CD4-positive, CD25-positive, alpha-beta regulatory T cell (primary cell): ENCODE measurements at places on chromosomes 3 and 15. TPM values are rescaled to one million over a fixed set of nuclear protein-coding genes. Genes with fewer than 3 reads are reported as not detected.

DNA sequence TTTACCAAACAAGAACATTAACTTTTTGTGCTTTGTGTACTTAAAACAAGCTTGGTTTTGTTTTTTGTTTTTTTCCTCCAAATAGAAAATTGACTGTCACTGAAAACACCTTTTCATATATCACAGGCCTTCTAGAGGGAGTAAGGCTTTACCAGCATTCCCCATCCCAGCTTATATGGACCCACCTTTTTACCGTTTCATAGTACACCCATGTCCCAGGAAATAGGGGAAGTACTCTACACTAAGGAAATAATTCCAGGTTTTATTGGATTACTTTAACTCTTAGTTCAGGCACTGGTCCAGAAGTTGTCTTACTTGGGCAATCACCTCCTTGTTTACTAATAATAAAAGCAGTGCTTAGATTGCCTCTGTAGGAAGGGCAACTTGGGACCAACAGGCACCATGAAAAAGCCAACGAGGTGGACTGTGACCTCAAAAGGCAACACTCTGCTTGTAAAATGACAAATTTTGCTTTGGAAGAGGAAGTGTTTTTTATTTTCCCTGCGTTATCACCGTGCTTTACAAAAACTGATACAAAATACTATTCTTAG is 26.2 kb downstream of the HMG20A start:
- no peak for DNase-seq

GRCh38 chr15:50907601-50908208 is 778 bp upstream of the AP4E1 start:
- peak; percentile 27 for DNase-seq

ZIC1 gene
- not detected for total RNA-seq

DNA sequence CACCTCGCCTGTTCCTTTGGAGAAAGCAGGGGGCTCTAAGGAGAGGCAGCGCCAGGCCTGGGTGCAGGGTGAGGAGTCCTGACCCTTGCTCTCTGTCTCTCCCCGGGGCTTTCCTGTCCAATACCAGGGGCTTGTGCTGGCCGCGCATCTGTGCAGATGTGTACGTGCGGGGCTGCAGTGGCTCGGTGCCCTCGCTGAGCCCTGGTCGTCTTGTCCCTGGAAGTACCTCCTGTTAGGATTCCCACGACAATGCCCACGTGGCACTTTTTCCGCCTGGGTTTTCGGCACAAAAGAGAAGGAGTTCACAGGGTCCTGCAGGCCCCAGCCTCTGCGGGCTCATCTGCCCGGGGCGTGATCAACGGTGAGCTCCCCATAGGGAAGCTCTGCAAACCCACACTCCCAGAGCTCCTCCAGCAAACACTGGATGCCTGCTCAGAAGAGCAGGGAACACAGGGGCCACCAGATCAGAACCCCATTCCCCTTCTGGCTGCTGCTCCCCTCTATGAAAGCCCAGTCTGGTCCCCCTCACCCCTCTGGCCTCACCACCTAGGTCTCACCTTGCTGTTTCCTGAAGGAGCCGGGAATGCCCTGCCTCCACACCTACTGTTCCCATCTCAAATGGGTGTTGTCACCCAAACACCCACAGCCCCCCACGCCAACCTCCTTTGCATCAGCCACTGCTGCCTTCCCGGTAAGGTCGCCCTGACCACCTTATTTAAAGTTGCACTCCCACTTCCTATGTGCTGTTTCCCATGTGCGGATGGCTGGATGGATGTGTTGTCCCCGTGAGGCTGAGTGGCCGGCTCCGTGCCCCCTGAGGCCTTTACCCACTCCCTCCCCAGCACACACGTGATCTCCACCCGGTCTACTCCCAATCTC is 62.6 kb upstream of the PRR20G start:
- DNase-seq, result no peak

DNA sequence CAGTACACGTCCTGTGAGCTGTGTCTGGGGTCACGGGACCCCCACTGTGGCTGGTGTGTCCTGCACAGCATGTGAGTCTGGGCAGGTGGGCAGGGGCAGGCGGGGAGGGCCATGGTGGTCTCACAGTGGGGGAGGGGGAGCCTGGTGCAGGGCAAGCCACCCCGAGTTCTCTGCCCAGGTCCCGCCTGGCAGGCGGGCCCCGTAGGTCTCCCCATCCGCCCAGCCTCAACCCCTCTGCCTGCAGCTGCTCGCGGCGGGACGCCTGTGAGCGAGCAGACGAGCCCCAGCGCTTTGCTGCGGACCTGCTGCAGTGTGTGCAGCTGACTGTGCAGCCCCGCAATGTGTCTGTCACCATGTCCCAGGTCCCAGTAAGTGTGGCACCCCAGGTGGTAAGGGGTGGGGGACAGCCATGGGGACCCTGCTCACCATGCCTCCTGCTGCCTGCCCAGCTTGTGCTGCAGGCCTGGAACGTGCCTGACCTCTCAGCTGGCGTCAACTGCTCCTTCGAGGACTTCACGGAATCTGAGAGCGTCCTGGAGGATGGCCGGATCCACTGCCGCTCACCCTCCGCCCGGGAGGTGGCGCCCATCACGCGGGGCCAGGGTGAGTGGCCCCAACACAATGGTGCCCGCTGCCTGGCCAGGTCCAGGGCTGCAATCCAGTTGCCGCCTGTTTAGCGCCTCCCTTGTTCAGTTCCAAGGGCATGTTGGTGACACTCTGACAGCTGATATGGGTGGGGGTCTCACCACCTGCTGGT is 21.9 kb downstream of the PLXNA1 start:
- DNase-seq, result no peak

DNA sequence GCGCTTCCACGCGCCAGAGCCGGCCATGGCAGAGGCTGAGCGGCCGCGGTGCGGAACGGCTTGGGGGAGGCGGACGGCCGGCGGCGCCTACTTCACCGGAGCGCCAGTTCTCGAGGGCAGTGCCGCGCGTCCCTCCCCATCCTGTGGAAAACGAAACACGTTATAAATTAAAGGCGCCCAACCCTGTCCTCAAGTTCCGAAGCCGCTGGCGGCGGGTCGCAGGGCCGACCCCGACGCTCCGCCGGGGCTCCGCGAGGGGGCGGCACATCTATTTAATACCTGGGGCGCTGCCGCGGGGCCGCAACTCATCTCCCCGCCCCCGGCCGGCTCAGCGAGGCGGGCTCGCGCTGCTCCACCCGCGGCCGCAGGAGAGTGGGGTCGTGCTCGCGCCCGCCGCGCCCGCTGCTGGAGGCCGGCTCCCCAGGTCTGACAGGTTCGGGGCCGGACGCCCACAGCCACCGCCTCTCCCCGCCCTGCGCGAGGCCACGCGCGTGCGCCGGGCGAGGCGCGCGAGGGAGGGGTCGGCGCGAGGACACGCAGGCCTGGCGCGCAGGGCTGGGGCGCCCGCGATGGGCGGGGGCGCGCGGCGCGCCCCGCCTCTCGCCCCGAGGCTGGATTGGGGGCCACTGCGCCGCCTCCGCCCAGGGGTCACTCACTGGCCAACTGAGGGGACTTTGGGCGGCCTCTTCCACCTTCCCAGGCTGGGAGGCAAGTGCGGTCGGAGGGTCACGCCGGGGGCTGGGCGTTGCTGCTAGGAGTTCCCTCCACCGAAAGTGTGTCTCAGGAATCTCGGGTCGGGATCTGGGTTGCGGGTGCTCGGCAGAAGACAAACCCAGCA is at the start of gene SLC30A4:
Gene SLC30A4 (minus strand): TSS at position 428 of the 838 bp plus-strand sequence. CDS start 401 bp downstream, at position 27.
- peak; percentile 55 for DNase-seq

GRCh38 chr3:126525091-126525852 is 1.3 kb downstream of the CHST13 start:
- no peak for DNase-seq

TRPM7 gene
- 50.4 TPM for total RNA-seq

DNA sequence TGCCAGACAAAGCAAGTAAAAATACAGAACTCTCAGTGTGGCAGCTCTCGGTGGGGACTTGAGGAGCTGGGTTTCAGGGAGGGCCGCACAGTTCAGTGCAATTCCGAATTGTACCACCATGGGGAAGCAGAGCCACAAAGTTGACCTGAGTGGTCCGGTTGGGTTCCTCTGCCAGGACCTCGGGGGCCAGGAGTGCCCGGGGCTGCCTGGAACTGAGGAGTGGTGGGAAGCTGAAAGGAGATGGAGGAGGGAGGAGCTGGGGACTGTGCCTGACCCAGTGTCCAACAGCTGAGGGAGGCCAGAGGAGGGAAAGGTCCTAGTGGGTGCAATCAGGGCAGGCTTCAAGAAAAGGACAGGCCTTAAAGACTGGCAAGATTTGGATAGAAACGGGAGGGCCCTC is 32.2 kb upstream of the TRH start:
- peak; percentile 7 for DNase-seq

DNA sequence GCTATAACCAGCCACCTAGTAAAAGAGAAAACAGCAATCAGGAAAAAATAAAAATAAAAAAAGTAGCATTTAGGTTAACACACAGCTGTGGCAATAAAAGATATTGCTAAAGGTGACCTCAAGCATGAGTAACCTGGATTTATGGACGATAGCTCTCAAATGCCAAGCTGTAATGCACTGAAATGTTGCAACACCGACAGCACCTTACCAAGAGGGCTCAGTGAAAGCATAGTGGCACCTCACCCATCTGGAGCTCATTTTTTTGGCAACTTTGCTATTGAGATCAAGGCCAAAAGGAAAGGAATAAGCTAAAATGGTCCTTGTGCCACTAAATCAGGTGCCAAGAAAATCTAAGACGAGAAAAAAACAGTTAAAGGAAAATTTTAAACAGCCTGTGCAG is 2.5 kb downstream of the HACD2 start:
- no peak for DNase-seq

- DNase-seq, result peak; percentile 69
Observed at GRCh38 chr3:56916716-56917360, 115.1 kb upstream of the ARHGEF3 start.

CIB1 gene
- 148 TPM for total RNA-seq

- DNase-seq, result no peak
Observed at GRCh38 chr15:67777773-67778172, 47.5 kb upstream of the SKOR1 start.

AHSG gene
- not detected for total RNA-seq

- DNase-seq, result no peak
Observed at GRCh38 chr3:49616491-49616941, 57.6 kb upstream of the APEH start.

DNA sequence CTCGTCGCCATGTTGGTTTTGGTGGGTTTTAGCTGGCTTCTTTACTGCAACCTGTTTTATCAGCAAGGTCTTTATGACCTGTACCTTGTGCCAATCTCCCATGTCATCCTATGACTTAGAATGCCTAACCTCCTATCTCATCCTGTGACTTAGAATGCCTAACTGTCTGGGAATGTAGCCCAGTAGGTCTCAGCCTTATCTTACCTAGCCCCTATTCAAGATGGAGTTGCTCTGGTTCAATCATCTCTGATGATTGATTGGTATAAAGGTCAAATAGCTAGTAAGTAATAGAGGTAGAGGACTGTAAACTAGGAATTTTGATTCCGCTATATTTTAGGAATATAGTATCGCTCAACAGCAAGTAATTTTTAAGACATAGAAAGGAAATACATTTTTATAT is 1.3 kb upstream of the ACKR2 start:
- DNase-seq, result no peak

DNA sequence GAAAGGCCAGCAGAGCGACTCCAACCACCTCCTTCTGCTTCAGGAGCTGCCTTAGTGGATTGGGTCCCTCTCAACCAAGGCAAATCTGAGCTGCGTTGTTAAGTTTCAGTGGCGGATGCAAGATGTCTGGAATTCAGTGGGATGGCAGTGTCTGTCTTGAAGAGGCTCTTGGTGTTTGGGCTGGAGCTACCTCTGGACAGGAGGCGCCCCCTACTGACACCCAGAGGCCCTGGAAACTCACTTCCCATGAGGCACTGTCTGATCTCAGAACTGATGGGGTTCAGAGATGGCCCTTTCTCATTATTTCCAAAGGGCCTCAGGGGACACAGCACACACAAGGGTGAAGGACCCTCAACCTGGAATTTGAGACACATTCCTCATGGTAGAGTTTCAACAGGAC is 6.0 kb upstream of the SLC28A1 start:
- peak; percentile 71 for DNase-seq

DNA sequence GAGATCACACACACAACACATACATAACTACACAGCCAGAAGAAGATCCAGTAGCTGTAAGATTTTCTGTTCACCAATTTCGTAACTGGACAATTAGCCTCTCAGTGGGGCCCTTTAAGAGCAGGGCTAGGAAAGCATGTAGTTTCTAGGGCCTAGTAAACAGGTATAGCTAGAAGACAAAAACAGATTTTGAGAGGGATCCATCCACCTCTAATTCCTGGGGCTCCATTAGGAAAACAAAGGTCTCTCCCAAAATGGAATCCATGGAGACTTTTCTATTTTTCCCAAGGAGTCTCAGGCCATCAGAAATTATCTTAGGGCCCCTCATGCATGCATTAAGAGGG is 10.5 kb downstream of the KIF15 start:
- DNase-seq, result no peak

DNA sequence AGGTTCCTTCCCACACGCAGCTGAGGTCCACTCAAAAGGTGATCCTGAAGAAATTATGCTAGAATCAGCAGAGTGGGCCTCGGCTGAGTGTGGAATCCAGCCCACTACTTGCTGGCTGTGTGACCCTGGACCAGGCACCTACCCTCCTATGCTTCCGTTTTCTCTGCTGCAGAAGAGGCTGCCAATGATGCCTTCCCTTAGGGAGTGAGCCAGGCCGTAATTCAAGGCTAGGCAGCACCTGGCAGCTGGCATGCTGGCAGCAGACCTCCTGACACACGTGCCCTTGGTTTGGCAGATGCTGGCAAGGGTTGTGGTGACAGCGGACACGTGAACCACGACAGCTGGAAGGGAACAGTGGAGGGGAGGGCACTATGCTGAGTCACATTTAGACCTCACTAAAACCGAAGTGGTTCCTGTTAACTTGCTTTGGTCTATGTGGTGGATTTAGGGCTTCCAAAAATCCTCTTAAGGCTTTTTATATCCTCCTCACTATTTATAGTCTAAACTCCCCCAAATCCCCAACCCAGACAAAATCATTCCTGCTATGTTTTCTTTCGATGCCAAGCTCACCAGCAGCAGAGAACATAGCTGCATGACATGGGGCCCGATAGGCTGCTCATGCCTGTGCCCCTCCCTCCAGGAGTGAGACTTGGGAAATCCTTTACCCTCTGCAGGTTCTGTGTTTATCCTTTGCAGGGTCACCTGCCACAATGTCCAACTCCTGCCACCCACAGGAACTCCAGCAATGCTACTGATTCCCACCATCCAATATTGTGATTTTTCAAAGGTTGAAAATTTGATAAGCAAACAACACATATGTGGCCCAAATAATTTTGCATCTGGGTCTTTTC is 10.6 kb upstream of the PCSK6 start:
- no peak for DNase-seq

DNA sequence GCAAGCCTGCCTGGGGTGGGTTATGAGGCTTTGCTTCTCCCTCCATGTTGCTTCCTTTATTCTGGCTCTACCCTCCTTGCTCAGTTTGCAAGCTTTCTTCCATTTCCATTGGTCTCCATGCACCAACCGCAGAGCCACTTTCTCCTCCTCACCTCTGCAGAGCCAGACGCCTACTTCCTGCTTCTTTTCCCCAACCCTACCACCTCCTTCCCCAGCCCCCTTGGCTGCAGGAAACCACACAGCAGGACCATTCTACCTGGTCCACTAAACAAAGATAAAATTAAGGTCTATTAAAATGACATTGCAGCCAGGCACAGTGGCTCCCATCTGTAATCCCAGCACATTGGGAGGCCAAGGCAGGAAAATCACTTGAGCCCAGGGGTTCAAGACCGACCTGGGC is 10.0 kb upstream of the CAV3 start:
- DNase-seq, result no peak

GOLGA8G gene
- not detected for total RNA-seq

PRSS50 gene
- not detected for total RNA-seq

GRCh38 chr3:66140106-66140505 is 80.7 kb upstream of the SLC25A26 start:
- no peak for DNase-seq
